ENCODE measurements at places on chromosomes 1 and 21.

GRCh38 chr1:106754957-106755356 is 301.5 kb upstream of the PRMT6 start:
- DNase-seq: no peak

DNA sequence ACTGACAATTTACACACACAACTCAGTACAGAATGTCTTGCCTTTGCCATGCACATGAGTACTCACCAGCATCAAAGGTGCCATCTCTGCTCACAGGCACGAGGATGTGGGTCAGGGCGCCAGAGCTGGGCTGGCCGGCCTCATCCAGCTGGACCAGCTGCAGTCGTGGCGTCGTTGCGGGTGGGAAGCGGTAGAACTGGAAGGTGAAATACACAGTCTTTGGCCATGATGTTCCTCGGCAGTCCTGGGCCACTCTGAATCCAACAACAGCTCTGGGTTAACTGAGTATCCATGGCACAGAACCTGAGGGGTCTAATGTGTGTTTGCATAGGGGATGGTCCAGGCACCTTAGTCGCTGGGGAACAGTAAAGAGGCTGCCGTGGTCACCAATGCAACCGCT is 87.7 kb downstream of the NPHP4 start:
- DNase-seq: no peak

- no peak for DNase-seq
These were observed 14.9 kb upstream of the VPS26C start for GRCh38 chr21:37281993-37282392.

DNA sequence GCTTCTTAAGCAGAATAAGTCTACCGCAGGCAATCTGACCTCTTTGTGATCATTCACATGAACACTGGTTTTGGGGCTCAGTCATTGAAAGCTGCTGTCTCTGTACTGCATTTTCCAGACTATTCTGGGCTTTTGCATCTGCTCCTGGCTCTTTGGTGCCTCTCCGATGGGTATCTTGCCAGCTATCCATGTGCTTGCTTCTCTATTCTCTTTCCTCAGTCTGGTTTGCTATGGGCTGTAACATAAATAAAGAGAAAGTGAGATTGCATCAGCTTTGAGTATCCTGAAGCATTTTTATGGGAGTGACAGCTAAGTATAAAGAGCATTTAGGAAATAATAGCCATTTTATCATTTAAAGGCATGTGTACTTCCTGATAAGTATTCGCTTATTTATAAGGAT is 70.7 kb downstream of the C1orf21 start:
- DNase-seq: no peak

DNA sequence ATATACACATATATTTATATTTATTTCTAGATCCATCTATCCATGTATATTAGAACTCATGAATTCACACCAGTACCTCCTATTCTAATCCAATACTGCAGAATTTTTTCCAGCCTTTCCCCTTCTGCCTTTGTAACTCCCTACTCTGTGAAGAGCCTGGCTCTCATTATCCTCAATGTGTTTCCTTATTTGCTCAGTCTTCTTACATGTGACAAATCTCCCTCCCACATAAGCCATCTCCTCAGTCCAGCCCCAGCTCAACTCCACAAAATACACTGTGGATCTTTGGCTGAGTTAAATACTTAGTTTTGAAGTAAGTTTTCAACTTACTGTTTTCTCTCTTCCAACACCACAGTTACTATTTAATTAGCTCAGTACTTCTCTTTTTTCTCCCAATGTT is 45.7 kb downstream of the ATP5PO start:
- DNase-seq: no peak

DNA sequence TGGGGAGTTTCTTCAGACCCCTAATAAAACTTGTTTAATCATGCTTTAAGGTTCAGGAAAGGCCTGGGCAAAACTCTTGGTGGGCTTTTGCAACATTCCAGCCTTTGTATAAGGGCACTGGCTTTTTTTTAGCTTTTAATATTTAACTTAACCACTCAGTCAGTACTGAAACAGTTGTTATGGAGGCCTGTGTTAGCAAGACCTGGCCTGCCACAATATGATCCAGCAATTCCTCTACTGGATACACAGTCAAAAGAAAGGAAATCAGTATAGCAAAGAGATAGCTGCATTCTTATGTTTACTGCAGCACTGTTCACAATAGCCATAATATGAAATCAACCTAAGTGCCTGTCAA is 75.1 kb upstream of the COG2 start:
- no peak for DNase-seq

GRCh38 chr1:20110679-20111078 is 8.7 kb downstream of the PLA2G2D start:
- DNase-seq: no peak

GRCh38 chr1:204529371-204529895 is 13.2 kb downstream of the MDM4 start:
- no peak for DNase-seq

DNA sequence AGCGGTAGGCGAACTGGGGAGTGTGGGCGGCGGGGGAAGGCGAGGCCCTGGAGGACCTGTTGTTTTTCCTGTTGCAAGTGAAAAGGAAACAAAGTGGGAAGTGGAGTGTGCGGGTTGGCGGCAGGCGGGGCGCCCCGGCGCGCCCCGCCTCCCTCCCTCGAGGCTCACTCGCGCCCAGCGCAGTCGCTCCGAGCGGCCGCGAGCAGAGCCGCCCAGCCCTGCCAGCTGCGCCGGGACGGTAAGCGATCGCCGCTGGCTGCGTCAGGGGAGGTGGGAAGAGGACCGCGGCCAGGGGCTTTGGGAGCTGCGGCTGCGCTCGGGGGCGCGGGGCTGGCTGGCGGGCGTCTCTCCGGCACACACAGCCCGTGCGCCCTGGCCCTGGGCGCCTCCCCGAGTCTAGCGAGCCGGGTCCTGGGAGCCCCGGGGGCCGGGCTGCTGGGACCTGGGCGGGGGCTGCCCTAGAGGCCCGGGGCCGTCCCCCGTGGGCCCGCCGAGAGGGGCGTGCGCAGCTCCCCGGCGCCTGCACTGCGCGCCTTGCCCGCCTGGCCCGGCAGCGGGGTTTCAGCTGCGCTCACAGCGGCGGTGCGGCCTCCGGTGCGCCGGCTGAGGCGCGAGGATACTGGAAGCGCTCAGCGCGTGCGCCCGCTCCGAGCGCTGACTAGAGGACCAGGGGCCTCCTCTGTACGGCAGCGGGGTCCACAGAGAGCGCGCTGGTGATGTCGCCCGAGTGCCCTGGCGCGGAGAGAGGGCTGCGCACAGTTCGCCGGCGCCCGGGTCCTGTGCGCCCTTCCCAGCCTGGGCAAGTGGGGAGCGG is at the start of gene PIK3CD:
Gene PIK3CD, plus strand, starts transcription at position 167 of the 814 bp plus-strand sequence. CDS start 58,725 bp downstream, outside the sequence.
- peak; percentile 28 for DNase-seq

GRCh38 chr1:157595356-157595755 is 2.5 kb downstream of the FCRL4 start:
- DNase-seq: no peak

DNA sequence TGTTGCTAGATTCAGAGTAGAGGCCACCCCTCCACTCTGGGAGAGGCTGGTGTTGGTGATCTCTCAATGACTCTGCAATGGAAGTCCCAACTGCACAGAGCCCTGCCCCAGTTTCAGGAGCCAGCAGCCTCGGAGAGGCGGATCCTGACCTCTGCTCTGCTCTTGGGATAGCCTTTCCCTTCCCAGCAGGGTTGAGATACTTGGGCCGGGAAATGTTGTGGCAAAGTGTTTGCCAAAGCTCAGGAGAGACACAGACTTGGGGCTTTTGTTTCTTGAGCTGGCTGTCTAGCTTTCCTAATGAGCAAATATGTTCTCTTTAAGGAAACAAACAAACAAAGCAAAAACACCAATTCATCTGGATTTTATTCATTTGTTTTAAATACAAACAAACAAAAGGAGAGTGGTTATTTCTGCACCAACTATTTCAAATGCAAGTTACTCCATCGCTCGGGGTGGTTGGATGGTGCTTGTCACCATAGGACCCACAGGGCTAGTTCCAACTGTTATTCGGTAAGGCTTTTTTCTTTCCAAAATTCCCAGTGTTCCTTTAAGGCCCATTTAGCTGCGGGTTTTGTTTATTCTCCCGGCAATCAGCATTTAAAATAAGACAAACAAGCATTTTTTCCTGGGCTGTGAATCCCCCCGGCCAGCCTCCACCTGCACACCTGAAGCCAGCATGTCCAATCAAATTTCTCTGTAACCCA is 193.9 kb upstream of the LMO4 start:
- DNase-seq: no peak

GRCh38 chr1:10339815-10340214 is 59.0 kb upstream of the PGD start:
- no peak for DNase-seq

DNA sequence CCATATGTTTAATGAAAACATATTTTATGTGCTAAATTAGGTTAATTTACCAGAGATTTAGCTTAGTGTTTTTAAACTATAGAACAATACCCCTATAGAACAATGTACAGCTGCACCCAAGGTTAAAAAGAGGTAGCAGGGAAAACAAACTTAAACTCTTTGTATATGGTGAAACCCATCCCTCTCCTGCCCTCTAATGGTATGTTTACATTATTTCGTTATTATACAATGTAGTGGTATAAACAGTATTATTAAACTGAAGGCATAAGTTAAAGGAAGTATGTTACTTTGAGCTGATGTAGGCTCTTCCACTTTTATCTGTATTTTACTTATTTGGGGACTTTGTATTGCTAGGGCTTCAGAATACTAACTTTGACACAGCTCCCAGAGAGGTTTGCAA is 16.7 kb upstream of the ZYG11A start:
- DNase-seq: no peak

- no peak for DNase-seq
These were observed 15.2 kb downstream of the PM20D1 start for GRCh38 chr1:205834751-205835150.

GRCh38 chr1:108194051-108194450 is 6.1 kb downstream of the SLC25A24 start:
- DNase-seq: no peak

GRCh38 chr1:58722414-58722813 is 22.6 kb upstream of the MYSM1 start:
- no peak for DNase-seq

DNA sequence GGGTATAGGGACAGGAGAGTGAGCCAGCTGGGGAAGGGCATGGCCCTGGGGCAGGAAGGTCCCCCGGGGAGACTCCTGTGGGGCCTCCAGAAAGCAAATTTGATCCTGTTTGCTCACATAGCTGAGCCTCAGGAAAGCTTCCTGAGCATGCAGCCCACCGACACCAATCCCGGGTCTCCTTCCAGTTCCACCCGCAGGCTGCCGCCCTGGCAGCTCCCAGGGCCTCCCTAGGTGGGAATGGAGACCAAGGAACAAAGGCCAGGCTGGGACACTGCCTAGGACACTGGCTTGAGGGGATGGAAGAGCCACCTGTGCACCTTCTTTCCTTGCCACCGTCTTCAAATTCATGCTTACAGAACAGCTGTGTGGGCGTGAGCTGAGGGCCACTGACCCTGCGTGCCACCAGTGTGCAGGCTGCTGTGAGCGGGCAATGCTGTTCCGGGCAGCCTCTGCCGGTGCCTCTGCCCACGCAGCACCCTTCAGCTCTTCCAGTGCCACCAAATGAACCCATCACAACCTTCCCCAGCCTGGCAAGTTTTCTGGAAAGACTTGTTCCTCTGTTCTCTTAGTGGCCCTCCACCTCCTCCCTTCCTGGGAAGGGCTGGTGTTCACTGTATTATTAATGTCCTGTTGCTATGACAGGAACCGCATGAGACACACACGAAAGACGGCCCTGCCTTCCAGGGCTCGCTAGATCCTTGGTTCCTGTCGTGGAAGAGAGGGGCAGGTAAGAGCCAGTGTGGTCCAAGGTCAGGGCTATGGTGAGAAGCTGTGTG is 53.6 kb downstream of the ACBD3 start:
- no peak for DNase-seq

- DNase-seq: no peak
These were observed 26.5 kb downstream of the RIPPLY3 start for GRCh38 chr21:37032877-37033471.

DNA sequence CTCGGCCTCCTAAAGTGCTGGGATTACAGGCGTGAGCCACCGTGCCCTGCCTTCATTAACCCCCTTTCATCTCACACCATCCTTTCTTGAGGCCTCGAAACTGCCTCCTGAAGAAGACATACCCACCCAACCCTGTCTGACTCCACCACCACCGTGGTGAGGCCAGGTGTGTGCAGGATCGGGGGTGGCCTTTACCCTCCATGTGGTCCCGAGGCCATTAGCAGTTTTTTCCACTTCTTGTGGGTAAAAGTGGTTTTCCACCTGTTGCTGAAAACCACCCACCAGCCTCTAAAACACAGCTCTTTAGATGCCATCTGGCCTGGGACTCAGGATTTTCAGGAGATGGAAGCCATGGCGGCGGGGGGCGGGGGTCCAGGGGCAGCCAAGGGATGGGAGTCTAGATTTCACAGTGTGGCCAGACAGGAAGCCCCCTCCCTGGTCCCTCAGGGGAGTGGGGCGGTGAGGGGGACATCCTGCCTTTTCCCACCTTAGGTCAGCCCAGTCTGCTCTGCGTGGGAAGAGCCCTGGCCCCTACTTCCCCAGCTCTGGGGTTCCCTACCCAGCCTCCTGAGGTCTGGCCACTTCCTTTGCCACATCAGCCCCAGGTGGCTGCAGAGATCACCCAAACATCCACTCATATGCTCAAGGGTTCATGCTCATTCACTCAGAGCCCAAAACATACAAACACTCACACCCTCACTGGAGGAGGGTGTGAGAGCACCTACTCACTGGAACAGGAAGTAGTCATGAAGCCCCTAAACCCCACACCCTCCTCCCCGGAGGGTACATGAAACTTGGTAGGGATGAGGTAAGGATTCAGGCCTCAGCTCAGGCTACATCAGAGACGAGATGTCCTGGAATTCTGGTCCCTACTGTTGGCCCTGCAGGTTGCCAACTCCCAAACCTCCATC is 2.3 kb downstream of the FGR start:
- DNase-seq: no peak

- DNase-seq: no peak
These were observed 671.9 kb downstream of the PTPRC start for GRCh38 chr1:199310708-199311107.

GRCh38 chr1:51488372-51489050 is 30.6 kb downstream of the EPS15 start:
- no peak for DNase-seq

GRCh38 chr1:167623951-167624350 is 6.1 kb upstream of the RCSD1 start:
- DNase-seq: no peak

GRCh38 chr1:183143576-183144315 is 42.3 kb upstream of the LAMC2 start:
- no peak for DNase-seq

DNA sequence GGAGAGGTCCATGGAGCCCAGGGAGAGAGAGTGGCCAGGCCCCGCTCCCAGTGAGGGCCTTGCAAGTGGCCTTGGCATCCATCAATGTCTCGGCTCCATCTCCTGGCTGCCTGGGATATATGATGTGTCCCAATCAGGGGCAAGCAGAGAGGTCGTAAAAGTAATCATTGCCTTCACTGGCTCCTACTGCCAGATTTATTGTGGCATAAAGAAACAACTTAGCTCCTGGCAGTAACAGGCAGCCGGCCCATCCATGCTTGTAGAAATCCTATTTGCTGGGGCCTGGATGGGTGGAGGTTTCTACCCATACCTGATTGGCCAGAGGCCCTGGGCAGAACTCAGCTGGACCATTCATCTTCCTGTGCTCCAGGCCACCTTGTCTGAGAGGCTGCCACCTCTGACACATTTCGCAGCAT is 272.6 kb downstream of the MATN1 start:
- DNase-seq: no peak
